ENCODE measurements at places on chromosomes 4 and X.

DNA sequence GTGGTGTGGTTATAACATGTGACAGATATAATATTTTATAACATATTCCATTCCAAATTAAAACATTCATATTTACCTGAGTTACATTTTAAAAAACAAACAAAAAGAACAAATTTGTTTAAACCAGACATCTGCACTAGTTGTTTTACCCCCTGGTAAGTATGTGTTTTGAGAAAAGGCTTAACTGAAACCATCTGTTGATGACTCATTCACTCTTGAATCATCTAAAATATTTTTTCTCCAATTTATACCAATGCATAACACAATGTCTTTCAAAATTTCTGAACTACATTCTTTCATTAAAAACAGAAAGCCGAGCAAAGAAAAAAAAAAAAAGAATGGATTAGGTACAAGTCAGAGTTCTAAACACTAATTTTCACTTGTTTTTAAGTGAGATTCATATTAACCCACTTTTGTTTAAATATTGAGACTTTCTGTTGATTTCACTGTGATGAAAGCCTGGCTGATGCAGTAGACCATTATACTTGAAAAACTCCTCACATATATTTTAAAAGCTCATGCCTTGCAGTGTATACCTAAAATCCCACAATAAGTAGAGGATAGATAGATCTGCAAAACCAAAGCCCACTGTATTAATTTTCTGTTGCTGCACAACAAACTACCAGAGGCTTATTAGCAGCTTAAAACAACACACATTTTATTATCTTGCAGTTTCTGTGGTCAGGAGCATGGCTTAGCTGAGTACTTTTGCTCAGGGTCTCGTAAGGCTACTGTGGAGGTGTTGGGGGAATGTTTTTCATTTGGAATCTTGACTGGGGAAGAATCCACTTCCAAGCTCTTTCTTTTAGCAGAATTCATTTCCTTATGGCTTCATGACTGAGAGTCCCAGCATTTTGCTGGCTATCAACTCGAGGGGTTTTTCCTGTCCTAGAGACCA, 221.5 kb downstream of the PCDH18 start:
- H3K27ac ChIP-seq: no peak overlapping the region
- H3K27me3 ChIP-seq: no peaks in the 10 kb centered on the region
- no peaks in the 10 kb centered on the region for H3K36me3 ChIP-seq

- H3K36me3 ChIP-seq: no peaks in the 10 kb centered on the region
- H3K4me3 ChIP-seq: no peak overlapping the region
- H3K27me3 ChIP-seq: peaks cover 69% of the 10 kb centered on the region
- no peaks in the 10 kb centered on the region for H3K4me1 ChIP-seq
Measured at GRCh38 chrX:72735561-72735960, 21.5 kb upstream of the PHKA1 start.

GRCh38 chr4:175087145-175087544, 169.0 kb downstream of the ADAM29 start:
- no peaks in the 10 kb centered on the region for H3K27me3 ChIP-seq
- DNase-seq: no peak
- no peaks in the 10 kb centered on the region for H3K36me3 ChIP-seq
- H3K27ac ChIP-seq: no peak overlapping the region
- H3K4me3 ChIP-seq: no peak overlapping the region

GRCh38 chr4:156775813-156776212, 195.8 kb downstream of the PDGFC start:
- H3K4me3 ChIP-seq: no peak overlapping the region
- H3K4me1 ChIP-seq: no peaks in the 10 kb centered on the region
- H3K27ac ChIP-seq: no peak overlapping the region
- DNase-seq: no peak
- no peaks in the 10 kb centered on the region for H3K36me3 ChIP-seq

DNA sequence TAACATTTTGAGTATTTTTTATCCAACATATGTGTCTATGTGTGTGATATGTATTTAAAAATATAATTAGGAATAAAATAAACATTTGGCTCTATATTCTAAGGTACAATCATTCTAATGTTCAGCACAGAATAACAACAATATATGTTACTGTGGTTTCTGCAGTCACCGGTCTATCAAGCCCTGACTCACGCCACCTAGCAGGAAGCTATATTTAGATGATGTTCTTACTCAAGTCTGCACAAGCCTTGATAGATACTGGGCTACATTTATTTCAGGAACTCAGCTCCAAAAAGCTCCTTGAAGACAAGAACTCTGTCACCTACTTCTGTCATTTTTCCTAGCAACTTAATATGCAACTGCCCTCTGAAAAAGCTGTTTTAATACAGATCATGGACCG, 152.0 kb upstream of the FTHL17 start:
- H3K4me1 ChIP-seq: no peaks in the 10 kb centered on the region
- H3K4me3 ChIP-seq: no peak overlapping the region
- H3K36me3 ChIP-seq: no peaks in the 10 kb centered on the region
- no peak overlapping the region for H3K27ac ChIP-seq

DNA sequence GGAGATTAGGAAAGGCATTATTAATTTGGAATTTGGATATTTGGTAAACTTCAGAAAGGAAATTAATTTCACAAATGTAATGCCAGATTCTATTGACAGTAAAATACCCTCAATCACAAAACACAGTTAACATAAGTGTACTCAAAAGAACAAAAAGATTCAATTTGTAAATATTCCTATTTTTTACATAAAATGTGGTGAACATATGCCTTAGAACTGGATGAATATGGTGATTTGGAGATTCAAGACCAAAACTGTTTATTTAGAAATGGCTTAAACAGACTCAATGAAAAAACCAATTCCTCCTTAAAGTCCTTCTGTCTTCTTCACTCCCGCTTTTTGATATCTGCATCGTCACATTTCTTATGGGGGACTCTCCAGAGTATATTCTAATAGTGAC, 417.6 kb upstream of the TENM3 start:
- H3K27ac ChIP-seq: no peak overlapping the region
- H3K4me3 ChIP-seq: no peak overlapping the region
- no peaks in the 10 kb centered on the region for H3K36me3 ChIP-seq
- no peaks in the 10 kb centered on the region for H3K27me3 ChIP-seq
- no peaks in the 10 kb centered on the region for H3K4me1 ChIP-seq
- DNase-seq: no peak

DNA sequence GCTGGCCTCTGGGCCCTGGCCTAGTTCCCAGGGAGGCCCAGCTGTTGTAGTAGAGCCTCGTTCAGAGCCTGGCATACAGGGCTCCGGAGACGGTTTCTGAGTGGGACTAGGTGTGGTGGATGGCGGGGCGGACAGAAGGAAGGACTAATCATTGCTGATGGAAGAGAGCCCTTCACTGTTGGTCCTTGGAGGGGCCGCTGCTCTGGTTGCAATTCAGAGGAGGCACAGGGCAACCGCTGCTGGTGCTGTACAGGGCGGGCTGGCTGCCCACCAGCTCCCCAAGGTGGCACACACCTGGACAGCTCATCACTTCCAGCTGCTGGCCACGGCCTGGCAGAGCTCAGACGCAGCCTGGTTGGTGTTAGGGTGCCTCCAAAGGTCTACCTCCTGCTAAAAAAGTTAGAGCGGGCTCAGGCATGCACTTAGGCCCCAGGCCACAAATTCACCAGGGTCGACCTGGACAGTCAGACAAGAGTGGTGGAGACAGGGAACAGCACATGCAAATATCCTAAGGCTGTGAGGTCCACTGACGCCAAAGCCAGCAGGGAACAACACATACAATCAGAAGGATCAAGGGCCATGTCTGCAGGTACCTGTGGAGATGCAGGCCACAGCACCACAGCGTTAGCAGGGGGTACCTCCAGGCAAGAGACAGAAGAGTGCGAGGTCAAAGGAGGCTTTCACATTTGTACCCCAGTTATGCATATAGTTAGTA, 7.5 kb upstream of the RNF4 start:
- peak overlapping the region; percentile 73 for H3K4me3 ChIP-seq
- H3K36me3 ChIP-seq: peaks cover 3% of the 10 kb centered on the region
- H3K27ac ChIP-seq: peak overlapping the region; percentile 81
- peaks cover 10% of the 10 kb centered on the region for H3K4me1 ChIP-seq
- H3K27me3 ChIP-seq: no peaks in the 10 kb centered on the region

DNA sequence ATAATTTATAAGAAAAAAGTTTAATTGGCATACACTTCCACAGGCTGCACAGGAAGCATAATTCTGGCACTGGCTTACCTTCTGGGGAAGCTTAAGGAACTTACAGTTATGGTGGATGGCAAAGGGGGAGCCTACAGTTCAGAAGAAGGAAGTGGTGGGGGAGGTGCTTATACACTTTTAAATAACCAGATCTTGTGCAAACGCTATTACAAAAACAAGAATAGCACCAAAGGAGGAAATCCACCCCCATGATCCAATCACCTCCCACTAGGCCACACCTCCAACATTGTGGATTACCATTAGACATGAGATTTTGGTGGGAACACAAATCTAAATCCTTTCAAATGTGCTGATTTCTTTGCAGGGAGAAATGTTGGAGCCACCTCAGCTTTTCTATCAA, 287.7 kb downstream of the CPXCR1 start:
- no peaks in the 10 kb centered on the region for H3K36me3 ChIP-seq
- no peak overlapping the region for H3K27ac ChIP-seq
- DNase-seq: no peak
- H3K27me3 ChIP-seq: no peaks in the 10 kb centered on the region

DNA sequence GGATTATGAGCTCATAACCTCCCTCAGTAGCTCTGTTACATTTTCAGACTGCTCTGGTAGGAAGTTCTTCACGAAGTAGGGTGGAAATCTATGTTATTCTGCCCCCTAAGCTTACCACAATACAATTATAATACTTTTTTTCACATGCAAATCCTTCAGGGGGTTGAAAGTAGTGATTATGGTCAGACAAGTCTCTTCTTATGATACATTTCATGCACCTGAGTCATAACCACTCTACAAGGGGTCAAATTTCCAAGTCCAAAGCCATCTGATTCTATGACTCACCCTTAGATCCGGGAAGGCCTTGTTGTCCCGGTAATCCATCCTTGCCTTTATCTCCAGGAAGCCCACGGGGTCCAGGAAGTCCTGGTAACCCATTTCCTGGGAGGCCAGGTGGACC, 95.2 kb downstream of the ATG4A start:
- no peak for DNase-seq
- no peaks in the 10 kb centered on the region for H3K4me1 ChIP-seq
- no peaks in the 10 kb centered on the region for H3K27me3 ChIP-seq
- H3K36me3 ChIP-seq: no peaks in the 10 kb centered on the region

DNA sequence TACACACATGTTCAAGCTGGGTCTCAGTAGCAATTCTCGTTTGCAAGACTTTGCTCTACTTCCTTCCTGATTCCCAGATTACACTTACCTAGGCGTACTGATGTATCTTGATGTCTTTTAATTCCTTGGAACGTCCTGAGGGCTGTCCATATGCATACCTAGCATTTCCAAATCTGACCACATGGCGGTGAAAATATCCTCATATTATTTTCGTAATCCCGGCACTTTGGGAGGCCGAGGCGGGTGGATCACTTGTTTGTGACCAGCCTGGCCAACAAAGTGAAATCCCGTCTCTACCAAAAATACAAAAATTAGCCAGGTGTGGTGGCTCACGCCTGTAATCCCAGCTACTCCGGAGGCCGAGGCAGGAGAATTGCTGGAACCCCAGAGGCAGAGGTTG, 1786.3 kb upstream of the TENM3 start:
- no peaks in the 10 kb centered on the region for H3K36me3 ChIP-seq
- no peaks in the 10 kb centered on the region for H3K27me3 ChIP-seq

- peak overlapping the region; percentile 92 for H3K4me3 ChIP-seq
- no peak for DNase-seq
- H3K27ac ChIP-seq: peak overlapping the region; percentile 93
Measured at GRCh38 chr4:2007804-2008670, 737 bp downstream of the NELFA start.

- no peaks in the 10 kb centered on the region for H3K27me3 ChIP-seq
- H3K27ac ChIP-seq: no peak overlapping the region
- no peaks in the 10 kb centered on the region for H3K36me3 ChIP-seq
- H3K4me1 ChIP-seq: no peaks in the 10 kb centered on the region
- H3K4me3 ChIP-seq: no peak overlapping the region
- no peak for DNase-seq
Measured at GRCh38 chrX:2568125-2568524, 67.3 kb upstream of the DHRSX start.

Measured in central memory CD8-positive, alpha-beta T cell (primary cell).